Coronary artery (tissue), 2 donors: ENCODE measurements at places on chromosomes 13 and 19.

DNA sequence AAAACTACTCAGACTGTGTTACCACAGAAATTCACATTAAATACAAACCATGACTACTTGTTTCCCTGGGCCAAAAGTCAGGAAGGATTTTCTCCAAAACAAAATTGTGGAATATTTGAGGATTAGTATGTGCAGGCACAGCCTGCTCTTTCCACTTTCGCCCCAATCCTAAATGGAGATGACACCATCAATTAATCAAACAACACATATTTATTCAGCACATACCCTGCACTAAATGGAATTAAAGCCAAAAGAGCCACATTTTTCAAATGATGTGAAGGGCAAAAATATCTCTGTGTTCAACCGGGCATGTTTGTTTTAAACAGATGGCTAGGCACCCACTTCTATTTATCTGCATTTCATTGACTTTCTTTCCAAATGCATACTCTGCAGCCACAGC, 523.1 kb downstream of the DCT start:
- no peak for DNase-seq

DNA sequence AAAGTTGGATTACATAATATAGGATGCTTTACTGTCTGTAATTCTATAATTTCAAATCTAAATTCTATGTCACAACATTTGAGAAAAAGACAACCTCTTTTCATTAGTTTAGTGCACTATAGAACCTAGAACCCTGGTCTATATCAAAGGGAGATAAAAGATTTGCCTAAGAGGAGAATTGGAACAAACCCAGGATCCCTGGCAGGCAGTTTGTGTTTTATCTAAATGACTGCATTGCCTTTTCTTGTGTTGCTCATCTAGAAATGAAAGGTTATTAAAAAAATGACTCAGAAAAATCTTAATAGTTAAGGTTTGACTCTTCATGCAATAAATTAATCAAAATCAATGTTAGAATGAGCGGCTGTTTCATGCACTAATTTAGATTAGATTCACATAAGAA, 96.7 kb downstream of the PCDH9 start:
- DNase-seq = no peak

GRCh38 chr19:40261631-40262030, 23.5 kb downstream of the AKT2 start:
- no peak for DNase-seq

DNA sequence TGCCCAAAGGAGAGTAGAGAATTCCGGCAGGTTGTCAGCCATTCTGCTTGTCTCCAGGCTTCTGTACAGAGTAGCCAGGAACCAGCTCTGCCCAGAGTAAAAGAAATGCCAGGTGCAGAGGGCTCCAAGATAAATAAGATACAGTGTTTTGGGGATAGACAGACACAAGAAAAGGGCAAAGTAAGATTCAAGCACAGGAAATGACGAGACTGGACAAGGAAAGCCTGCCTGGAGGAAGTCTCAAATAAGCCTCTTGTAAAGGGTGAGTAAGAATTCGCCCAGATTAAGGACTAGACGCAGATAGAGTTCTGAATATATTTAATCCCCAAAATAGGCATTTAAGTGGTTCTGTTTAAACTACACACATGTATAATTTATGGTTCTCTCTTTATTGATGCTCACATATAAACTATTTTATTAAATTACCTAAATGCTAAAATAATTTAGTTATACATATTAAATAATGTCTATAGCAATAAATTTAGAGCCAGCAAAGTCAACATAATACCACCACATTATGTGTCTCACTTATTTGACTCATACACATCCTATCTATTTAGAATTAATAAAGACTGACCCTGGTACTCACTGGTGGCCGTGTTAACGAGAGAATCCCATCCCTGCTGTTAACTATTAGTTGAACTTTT, 98.4 kb upstream of the RAP2A start:
- no peak for DNase-seq

DNA sequence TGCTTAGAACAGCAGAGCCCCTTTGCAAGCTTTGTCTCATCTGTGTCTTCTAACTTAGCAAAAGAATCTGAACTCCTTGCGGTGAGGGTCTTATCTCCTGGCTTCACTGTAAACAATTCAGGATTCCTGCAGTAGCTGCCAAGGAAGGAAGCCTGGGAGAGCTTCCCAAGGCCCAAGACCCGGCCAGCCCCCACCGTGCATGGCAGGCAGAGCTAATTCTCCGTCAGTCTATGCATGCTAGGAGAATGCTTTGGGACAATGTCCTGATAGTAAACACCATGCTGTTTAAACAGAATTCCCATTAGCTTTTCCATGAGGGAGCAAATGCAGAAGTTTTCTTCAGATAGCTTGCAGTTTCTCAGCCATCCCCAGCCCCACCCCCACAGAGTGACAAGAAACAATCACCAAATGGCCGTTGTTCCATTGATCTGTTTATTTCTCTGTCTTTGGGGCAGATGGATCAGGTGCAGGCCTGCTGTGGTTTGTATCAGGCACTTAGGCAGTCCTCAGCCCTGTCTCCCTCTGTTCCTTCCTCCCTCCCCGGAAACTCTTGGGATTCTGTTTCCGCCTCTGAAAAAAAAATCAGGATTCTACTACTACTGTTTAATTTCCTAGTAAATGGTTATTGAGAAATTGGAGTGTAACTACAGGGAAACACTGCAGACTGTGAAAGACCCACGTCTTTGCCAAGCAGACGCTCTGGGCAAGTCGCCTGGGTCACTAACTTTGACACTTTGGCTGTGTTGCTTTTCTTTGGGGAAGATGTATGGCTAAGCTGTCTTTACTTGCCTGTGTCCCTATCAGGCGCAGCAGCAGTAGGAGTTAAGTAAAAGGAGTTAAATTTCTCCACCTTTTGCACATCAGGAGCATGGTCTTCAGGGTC, 40.7 kb upstream of the SPATA13 start:
- DNase-seq = no peak

DNA sequence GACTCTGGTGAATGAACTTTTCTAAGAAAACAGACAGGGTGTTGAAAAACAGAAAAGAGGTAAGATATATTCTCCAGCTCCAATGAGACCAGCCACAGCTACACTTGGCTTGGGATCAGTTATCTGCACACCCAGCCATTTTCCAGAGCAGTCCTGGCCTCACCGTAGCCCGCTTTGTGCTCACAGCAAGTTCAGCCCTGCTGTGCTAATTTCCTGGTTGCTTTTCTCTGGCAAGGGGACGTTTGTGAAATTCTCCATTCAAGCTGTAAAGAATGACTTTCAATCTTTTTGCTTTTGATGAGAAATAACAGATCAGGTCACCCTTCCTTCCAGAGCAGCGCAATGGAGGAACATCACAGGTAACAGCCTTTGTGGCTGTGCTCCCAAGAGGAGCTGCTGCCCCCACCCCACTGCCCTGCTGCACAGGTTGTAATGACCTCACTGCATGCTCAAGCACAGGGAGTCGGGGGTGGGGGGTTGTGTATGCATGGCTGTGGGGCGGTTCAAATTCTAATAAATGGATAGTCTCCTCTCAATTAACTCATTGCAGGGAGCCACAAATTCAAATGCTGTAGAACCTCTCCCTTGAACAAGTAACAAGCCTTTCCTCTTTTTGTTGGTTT, 516.6 kb upstream of the NBEA start:
- no peak for DNase-seq

DNA sequence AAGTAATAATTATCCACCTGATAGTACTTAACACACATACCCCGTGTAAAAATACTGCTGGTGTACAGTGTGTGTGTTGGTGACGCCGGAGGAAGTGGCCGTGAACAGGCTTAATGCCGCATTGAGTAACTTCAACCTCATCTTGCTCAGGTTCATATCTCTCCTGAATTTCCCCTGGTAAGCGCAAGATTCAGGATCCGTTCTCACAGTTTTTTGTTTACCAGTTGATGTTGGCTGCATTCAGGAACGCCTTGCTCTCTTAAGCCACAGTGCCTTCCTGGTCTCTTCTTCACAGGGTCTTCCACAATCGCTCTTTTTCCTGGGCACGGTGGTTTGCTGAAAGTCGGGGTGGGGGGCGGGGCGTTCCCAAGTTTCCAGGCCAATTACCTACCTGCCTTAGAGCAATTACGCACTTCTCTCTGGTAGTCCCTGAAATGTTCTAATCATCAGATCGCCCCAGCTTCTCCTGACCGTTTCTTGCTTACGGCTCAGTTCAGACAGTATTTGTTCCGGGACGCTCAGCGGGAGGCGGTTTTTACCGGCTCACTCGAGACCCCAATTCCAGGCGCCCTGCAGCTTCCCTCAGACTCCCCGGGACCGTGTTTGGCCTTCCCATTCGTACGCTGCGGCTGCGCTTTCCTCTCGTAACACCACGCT, 706 bp upstream of the DNAJC3 start:
- DNase-seq = no peak

DNA sequence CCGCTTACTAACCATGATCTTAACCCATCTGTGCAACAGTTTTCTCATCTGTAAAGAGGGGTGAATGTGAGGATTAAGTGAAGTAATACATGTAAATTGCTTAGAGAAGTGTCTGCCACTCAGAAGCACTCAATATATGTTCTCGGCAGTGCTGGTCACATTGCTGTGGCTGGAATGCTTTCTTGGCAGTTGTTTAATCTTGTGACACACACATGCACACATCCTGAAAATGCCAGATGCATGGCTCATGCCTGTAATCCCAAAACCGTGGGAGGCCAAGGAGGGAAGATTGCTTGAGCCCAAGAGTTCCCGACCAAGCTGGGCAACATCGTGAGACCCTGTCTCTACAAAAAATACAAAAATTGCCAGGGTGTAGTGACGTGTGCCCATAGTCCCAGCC, 4.9 kb upstream of the DMKN start:
- DNase-seq = no peak

DNA sequence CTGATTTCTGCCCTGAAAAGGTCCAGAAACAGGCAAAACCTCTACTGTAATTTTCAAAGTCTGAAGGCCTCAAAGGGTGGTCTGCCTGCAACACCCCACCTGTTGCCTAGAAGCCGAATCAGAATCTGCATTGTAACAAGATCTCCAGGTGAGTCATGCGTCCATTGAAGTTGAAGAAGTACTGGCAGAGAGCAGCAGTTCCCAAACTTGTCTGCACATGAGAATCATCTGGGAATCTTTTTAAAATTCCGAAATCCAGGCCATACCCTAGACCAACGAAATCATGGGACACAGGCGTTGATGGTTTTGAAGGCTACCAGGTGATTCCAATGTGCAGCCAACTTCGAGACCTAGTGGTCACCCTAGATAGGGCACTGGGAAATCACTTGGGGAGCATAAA, 16.0 kb upstream of the CLN5 start:
- DNase-seq = no peak

DNA sequence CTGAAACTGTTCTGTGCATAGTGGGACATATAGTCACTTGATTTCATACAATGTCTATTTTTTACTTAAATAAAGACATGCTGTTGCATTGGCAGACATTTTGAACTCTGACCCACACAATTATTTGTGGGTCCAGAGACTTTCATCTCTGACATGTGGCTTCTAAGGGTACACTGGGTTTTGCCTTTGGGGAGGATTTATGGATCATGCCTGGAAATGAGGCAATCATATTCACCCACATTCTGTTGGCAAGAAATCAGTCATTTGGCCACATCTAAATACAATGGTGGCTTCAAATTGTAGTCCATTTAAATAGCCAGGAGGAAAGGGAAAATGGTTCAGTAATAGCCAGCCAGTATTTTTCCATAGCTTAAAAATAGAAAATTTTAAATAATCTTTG, 238.3 kb upstream of the KLF12 start:
- DNase-seq = no peak

- no peak for DNase-seq
These were observed 14.9 kb upstream of the LATS2 start for GRCh38 chr13:21076253-21076652.

DNA sequence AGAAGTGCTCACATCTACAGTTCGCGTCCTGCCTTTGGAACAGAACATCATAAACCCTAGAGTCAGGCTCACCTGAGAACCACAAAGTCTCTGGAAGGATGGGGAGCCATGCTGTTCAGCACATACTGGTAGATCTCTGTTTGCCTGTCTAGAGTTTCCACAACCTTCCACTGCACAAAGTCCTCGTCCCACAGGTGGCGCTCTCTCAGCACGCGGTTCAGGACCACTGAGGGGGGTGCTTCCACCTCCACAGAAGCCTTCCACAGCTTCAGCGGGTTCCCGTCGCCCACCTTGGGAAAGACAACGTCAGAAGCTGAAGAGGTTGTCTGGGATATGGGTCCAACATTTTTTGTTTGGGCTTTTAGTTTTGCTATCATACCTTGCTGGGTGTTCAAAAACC, 93.6 kb downstream of the KL start:
- no peak for DNase-seq

DNA sequence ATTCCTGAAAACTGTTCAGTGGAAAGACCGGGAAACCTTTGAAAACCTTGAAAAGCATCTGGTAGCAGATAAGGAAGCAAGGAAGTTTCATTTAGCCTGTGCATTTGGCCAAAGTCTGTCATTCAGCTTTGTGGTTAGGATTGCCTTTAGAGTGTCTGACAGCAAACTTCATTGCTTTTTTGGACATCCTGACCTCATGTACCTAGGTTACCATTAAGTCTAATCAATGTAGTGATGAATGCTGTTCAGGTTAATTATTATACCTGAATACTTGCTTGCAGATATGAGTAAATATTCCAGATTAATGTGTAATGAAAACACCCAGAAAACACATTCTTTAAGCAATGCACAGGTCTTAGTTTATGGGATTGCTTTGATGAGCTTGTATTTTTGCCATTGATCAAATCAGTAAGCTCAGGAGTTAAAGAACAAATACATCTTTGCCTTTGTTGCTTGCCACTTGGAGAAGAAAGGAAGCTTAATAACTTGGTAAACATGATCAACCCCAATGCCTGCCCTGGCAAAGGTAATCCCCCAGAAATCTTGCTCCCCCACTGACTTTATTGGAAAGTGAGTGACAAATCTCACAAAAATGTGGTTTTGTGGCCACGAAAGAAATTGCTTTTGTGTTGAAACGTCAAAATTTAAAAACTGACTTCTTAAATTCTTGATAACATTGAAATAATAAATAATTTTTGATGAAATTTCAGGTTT, 87.4 kb downstream of the SLC15A1 start:
- DNase-seq = no peak

- DNase-seq = no peak
These were observed 69.5 kb downstream of the PTPRS start for GRCh38 chr19:5271145-5271544.

GRCh38 chr19:54418930-54419800, 3.9 kb downstream of the TTYH1 start:
- DNase-seq = no peak

DNA sequence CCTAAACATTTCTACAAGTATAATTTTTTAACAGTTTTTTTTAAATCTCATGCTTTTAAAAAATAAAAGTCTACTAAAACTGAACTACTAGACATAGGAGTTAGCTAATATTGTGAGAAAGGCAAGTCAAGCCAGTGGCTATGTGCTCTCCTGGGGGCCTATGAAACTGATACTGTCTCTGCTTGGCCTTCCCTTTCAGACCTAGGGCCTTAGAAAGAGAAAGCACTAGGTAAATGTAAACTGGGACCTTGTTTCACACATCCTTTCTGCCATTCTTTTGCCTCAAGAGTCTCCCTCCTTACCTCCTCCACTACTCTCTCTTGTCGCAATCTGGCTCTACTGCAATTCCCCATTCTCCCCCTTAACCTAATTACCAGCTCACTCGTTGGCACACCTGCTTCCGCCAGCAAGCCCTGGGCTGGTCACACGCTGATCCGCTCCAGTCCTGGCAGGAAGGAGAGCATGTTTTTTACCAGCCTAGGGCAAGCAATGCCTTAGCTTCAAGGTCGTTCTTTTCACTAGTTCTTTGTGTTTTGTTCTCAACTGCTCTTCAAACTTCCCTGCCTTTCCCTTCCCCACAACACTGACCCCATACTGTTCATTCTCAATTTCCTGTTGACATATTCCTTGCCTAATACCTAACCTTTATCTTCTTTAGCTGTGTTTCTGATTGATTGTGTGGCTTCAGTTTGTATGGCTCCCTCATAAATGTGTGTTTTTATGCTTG, 23.1 kb downstream of the TBC1D4 start:
- no peak for DNase-seq
